ENCODE measurements at places on chromosomes 12 and 14.

DNA sequence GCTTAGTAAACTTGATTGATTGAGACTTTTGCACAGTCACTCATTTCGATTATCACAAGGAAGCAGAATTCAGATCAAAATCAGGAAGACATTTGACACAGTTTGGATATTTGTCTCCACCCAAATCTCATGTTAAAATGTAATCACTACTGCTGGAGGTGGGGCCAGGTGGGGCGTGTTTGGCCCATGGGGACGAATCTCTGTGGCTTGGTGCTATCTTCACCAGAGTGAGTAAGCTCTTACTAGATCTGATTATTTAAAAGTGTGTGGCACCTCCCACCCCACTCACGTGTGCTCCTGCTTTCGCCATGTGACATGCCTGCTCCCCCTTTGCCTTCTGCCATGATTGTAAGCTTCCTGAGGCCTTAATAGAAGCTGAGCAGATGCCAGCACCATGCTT is 291.4 kb downstream of the PCNX1 start:
- DNase-seq, result no peak

- DNase-seq, result no peak
Measured at GRCh38 chr14:64053694-64054669, 201.2 kb downstream of the SYNE2 start.

DNA sequence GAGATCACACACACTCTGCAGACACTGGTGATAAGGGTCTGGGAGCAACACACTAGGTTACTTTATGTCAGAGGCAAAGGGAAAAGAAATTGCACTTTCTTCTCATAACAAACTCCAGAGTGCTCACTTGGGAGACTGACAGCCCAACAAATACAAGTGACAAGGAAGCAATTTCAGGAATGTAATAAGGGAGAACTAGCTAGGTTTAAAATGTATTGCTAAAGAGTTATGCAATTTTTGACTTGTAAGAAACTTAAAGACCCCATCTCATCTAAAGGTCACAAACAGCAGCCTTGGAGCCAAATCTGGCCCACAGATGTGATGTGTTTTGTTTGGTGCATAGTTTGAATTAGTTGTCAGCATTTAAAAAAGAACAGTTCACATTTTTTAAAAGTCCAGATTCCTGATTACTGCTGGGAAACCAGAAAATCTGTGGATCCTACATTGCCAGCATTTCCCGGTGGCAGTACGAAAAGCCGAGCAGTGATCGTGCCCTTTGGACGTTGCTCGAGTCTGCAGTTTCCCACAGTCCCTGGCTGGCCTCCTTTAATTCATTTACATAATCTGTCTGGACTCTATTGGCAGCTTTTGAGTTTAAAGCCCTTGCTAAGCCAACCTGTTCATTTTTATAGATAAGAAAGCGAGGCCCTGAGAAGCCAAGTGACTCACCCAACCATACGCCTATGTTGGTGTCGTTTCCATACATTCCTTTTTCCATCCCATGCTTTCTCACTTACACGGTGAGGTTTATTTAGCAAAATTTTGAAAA is 42.0 kb upstream of the ETV6 start:
- DNase-seq, result no peak

DNA sequence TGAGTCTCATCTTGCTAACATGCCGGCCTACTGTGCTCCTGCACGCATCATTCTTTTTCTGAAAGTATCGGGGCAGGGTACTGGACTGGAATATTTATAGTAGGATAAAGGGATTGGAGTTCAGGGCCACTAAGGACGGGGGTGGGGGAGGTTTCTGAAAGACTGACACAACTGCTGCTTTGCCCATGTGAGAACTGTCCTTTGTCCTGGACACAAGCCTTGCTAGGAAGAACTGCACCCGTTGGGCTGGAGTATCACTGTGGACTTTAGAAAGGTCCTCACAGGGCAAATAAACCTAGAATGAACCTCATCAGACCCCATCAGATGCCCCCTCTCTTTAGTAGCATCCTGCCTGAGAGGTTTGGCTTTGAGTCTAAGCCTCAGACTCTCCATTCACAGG is 87.6 kb downstream of the PRMT8 start:
- DNase-seq, result no peak

DNA sequence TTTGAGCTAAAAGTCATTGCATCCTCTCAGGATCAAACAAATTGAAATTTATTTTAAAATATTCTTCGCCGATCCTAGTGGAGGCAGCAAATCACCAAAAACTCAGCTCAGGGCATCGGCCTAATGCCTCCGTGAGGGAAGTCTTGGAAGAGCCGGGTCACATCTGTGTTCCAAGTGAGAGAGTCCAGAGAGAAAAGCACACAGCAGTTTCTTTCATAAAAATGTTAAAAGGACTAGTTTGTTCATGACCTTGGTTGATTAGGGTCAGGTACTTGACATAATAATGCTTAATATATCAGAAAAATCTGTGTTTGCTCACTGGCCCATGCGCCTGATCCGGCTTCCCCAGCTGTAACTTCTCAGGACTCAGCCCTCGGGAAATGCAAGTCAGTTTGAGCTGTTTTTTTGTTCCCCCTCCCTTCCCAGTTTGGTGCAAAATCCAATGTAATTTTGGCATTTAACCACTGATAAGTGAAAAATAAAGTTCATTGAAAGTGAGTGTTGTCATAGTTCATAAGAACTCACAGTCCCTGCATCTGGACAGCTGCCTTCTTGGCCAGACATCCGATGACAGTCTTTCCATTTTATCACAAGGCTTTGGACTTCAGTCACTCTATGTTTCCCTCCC is 161.7 kb downstream of the CAND1 start:
- peak; percentile 67 for DNase-seq

- DNase-seq, result no peak
Measured at GRCh38 chr14:74509587-74510222, 16.1 kb downstream of the ISCA2 start.

GRCh38 chr12:124418791-124419190 is 123.9 kb downstream of the RFLNA start:
- DNase-seq, result no peak
